Uterine smooth muscle cell (primary cell): ENCODE measurements at places on chromosomes 1 and 21. TPM values are rescaled to one million over a fixed set of nuclear protein-coding genes. Genes with fewer than 3 reads are reported as not detected.

The OVAAL gene
- total RNA-seq, result not detected in 2 replicates

The KIF21B gene
- 0.37 and 0.44 TPM in 2 replicates for total RNA-seq

The PEAR1 gene
- 1.3 and 1.6 TPM in 2 replicates for total RNA-seq

The TNFAIP8L2 gene
- total RNA-seq, result not detected in 2 replicates

The UMODL1 gene
- 0.12 TPM in 1 of 2 replicates, not detected in the other for total RNA-seq

The CYP4Z1 gene
- total RNA-seq, result not detected in 2 replicates

The LGR6 gene
- total RNA-seq, result not detected in 2 replicates

The CC2D1B gene
- total RNA-seq, result 38.1 and 39.9 TPM in 2 replicates

The LRRC7 gene
- total RNA-seq, result not detected in 2 replicates

The MCOLN3 gene
- total RNA-seq, result 3.8 and 6.5 TPM in 2 replicates

The RPS8 gene
- total RNA-seq, result 1,812 and 2,006 TPM in 2 replicates

The LRRC39 gene
- total RNA-seq, result 0.44 and 0.50 TPM in 2 replicates

The RNU1-2 gene
- total RNA-seq, result under 0.01 and 2,224 TPM in 2 replicates

The FAF1 gene
- 54.6 and 60.3 TPM in 2 replicates for total RNA-seq

The TMEM82 gene
- total RNA-seq, result not detected in 2 replicates

The HLX gene
- total RNA-seq, result 8.6 and 17.9 TPM in 2 replicates

The AUNIP gene
- total RNA-seq, result 1.7 and 5.6 TPM in 2 replicates

The PIGV gene
- 13.8 and 22.6 TPM in 2 replicates for total RNA-seq

The SLC22A15 gene
- total RNA-seq, result 8.2 and 20.7 TPM in 2 replicates

The OR2L3 gene
- total RNA-seq, result 0.11 and 0.12 TPM in 2 replicates

The TIAM1 gene
- 0.37 and 0.89 TPM in 2 replicates for total RNA-seq

The CCDC24 gene
- 2.2 and 5.9 TPM in 2 replicates for total RNA-seq

The SYCP1 gene
- not detected in 2 replicates for total RNA-seq

The BSND gene
- total RNA-seq, result not detected in 2 replicates

The KCNN3 gene
- under 0.01 TPM in 2 replicates for total RNA-seq

The DYRK3 gene
- 62.2 and 84.9 TPM in 2 replicates for total RNA-seq

The S100A3 gene
- total RNA-seq, result 2.2 and 3.3 TPM in 2 replicates

The DNM3 gene
- total RNA-seq, result 1.1 and 2.1 TPM in 2 replicates

The CACNA1S gene
- total RNA-seq, result not detected in 2 replicates

The NBPF19 gene
- 23.9 and 29.5 TPM in 2 replicates for total RNA-seq

The FCAMR gene
- total RNA-seq, result not detected in 2 replicates

The TRABD2B gene
- total RNA-seq, result not detected in 2 replicates

The RPTN gene
- total RNA-seq, result not detected in 2 replicates

The CHI3L1 gene
- 22.4 and 400 TPM in 2 replicates for total RNA-seq

The ADAM30 gene
- not detected in 2 replicates for total RNA-seq

The TCP10L gene
- total RNA-seq, result under 0.01 and 0.11 TPM in 2 replicates

The FAM177B gene
- not detected in 2 replicates for total RNA-seq

The C1orf226 gene
- total RNA-seq, result 0.33 and 0.50 TPM in 2 replicates

The ESPN gene
- total RNA-seq, result 0.62 TPM in 1 of 2 replicates, not detected in the other

The SLAMF8 gene
- total RNA-seq, result 0.11 TPM in 1 of 2 replicates, not detected in the other

The PMF1 gene
- 28.9 and 45.6 TPM in 2 replicates for total RNA-seq

The ZYG11A gene
- total RNA-seq, result 0.50 and 2.0 TPM in 2 replicates

The CENPL gene
- total RNA-seq, result 15.6 and 34.6 TPM in 2 replicates

The MAP1LC3C gene
- 0.25 and 0.44 TPM in 2 replicates for total RNA-seq

The GPR37L1 gene
- not detected in 2 replicates for total RNA-seq

The LCE2A gene
- total RNA-seq, result 0.25 and 2.2 TPM in 2 replicates

The COPA gene
- 327 and 372 TPM in 2 replicates for total RNA-seq

The HSF2BP gene
- 1.00 and 2.4 TPM in 2 replicates for total RNA-seq
